Left renal pelvis (tissue), 4 donors: ENCODE measurements at places on chromosomes 2 and 18.

DNA sequence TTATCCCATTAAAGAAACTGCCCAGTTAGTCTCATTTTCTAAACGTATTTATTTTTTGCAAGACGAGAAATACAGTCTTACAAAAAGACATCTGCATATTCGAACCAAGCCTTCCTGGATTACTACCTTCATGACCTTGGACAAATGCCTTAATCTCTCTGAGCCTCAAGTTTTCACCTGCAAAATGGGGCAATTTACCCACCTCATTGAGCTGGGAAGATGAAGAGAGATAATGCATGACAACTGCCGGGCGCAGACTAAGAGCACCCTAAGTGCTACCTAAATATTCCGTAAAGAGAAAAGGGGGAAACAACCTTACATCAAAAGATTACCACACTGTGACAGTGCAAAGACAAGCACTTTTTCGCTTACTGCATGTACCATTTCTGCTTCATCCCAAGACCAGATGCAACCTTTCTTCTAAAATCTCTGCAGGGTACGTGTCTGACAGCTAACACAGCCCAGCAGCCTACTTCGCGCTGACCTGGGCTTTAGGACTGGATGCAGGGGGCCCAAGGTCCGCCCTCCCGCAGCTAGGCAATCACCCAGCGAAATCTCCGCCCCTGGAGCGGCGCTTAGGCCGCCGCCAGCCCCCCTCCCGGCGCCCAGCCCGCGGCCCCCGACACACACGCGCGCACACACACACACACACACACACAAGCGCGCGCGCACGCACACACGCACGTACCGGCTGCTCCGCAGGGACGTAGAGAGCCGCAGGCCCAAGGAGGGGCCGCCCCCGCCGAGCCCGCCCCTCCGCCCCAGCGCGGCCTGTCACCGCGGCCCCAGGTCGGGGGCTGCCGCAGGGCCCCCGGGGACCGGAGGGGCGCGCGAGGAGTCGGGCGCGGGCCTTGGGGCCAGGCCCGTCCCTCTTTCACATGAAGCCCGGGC lies 766 bp downstream of the MAP3K2 start:
- peak; percentile 68 for DNase-seq

DNA sequence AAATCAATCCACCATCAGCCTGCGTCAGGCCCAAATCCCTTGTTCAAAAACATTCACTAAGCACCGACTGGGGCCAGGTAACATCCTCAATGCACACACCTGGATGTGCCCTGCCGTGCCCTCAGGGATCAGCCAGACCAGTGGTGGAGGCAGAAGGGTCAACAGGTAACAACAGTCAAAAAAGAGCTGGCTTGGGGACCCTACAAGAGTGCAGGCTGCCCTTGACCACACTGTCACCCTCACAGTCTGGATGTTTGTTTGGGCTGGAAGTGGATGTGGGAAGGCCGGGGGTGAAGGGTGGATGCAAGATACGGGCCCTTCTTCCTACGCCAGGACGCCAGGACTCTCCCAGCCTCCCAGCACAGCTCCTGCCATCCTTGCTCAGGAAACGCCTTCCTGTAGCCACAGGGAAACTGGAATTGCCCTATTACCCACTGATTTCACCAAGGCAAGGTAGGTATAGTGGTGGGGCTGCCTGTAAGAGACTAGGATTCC lies 2.7 kb downstream of the BIN1 start:
- DNase-seq: no peak

- DNase-seq: no peak
Observed at GRCh38 chr2:201057087-201057521, 14.4 kb downstream of the HYCC2 start.

DNA sequence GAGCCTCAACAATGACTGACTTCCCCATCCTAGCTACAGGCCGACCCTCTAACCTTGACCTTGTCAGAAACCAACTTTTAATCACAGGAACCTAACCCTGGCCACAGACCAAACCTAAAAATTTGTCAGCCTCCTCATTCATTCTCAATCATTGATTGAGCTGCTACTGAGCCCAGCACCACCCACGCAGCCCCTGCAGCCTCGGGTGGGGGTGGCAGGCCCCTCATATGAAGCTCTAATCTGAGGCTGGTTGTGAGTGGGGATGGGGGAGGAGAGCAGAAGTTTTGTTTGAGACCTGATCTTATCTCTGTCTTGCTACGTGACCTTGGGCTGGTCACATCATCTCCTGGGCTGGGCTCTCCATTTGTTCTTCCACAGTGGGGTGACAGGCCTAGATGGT lies 99.5 kb upstream of the EPAS1 start:
- no peak for DNase-seq

- no peak for DNase-seq
Observed at GRCh38 chr2:226726546-226726945, 73.1 kb downstream of the IRS1 start.

DNA sequence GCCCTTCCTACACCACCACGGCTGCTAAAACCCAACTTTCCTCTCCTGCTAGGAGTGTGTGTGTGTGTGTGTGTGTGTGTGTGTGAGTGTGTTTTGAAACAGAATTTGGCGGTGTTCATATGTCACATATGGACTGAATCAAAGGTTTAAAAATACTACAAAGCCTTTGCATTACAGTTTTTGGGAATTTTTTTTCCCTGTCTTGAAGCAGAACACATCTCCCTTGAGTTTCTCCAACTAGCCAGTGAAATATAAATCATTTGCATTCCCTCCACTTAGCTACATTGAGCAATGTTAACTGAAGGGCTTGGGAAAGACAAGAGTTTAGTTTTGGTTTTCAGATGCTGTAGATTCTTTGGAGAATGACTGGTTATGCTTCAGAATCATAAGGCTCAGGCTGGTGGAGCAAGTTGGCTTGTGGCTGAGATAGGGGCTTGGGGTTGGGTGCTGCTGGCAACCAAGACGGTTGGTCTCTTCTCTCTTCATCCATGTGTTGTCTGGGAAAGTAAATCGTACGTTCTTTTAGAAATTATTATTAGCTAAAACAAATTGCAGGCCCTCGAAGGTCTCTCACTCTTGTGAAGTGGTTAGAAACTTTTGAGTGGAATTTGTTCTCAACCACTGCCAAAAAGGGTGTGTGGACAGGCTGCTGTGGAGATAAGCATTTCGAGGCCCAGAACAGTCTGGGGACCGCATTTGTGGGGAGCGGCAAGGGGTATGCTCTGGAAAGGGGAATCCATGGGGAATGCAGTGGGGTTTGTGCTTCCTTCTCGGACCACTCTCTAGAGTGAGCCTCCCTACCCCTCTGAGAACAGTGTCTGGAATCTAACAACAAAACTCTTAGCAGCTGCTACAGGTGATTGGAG lies 1.4 kb downstream of the NRP2 start:
- DNase-seq: no peak
